ENCODE measurements at places on chromosomes 2 and 18. TPM values are rescaled to one million over a fixed set of nuclear protein-coding genes. Genes with fewer than 3 reads are reported as not detected.

DNA sequence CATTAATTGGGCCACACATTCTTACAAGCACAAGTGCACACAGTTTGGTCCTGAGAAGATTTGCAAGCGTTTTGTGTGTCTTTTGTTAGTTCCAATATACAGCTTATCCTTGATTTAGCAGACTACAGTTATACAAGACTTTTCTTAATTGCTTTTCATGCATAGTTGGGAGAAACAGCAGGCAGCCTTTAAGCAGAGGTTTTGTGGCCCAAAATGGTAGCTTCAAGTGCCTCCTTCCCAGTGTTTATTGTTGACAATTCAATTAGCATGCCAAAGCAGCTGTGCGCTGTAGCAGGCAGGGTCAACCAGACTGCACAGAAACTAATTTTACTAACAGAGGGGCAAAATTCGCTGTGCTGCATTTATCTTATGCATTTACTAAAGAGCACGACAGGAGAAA is 47.5 kb downstream of the FRZB start:
- no peaks in the 10 kb centered on the region for H3K4me1 ChIP-seq
- H3K27ac ChIP-seq, result no peak overlapping the region
- H3K36me3 ChIP-seq, result no peaks in the 10 kb centered on the region
- H3K4me3 ChIP-seq, result no peak overlapping the region
- no peaks in the 10 kb centered on the region for H3K27me3 ChIP-seq
- DNase-seq, result no peak

GRCh38 chr2:27492557-27492956 is 2.4 kb downstream of the FNDC4 start:
- peaks cover 17% of the 10 kb centered on the region for H3K4me1 ChIP-seq
- DNase-seq, result no peak
- no peak overlapping the region for H3K4me3 ChIP-seq
- H3K27me3 ChIP-seq, result peaks cover 21% of the 10 kb centered on the region
- peaks cover 5% of the 10 kb centered on the region for H3K36me3 ChIP-seq
- H3K27ac ChIP-seq, result no peak overlapping the region

GRCh38 chr2:128036748-128037607 is 9.1 kb upstream of the SAP130 start:
- no peak overlapping the region for H3K27ac ChIP-seq
- DNase-seq, result no peak
- H3K4me1 ChIP-seq, result no peaks in the 10 kb centered on the region
- H3K27me3 ChIP-seq, result peaks cover 14% of the 10 kb centered on the region
- H3K36me3 ChIP-seq, result peaks cover 6% of the 10 kb centered on the region

- H3K4me3 ChIP-seq, result no peak overlapping the region
- H3K27me3 ChIP-seq, result no peaks in the 10 kb centered on the region
- no peaks in the 10 kb centered on the region for H3K36me3 ChIP-seq
- no peak overlapping the region for H3K27ac ChIP-seq
Observed at GRCh38 chr2:19643117-19643518, 258.7 kb downstream of the TTC32 start.

GRCh38 chr2:100011272-100011731 is 131.1 kb downstream of the AFF3 start:
- peaks cover 20% of the 10 kb centered on the region for H3K4me1 ChIP-seq
- DNase-seq, result peak; percentile 19
- H3K4me3 ChIP-seq, result no peak overlapping the region
- no peak overlapping the region for H3K27ac ChIP-seq

- H3K27me3 ChIP-seq, result no peaks in the 10 kb centered on the region
- peaks cover 5% of the 10 kb centered on the region for H3K4me1 ChIP-seq
- H3K36me3 ChIP-seq, result no peaks in the 10 kb centered on the region
- no peak overlapping the region for H3K27ac ChIP-seq
- no peak for DNase-seq
Observed at GRCh38 chr2:28457237-28457636, 38.6 kb upstream of the PLB1 start.

- no peak overlapping the region for H3K27ac ChIP-seq
- no peak for DNase-seq
- H3K36me3 ChIP-seq, result no peaks in the 10 kb centered on the region
- peaks cover 9% of the 10 kb centered on the region for H3K4me1 ChIP-seq
Observed at GRCh38 chr2:1173528-1173927, 222.9 kb downstream of the SNTG2 start.

DNA sequence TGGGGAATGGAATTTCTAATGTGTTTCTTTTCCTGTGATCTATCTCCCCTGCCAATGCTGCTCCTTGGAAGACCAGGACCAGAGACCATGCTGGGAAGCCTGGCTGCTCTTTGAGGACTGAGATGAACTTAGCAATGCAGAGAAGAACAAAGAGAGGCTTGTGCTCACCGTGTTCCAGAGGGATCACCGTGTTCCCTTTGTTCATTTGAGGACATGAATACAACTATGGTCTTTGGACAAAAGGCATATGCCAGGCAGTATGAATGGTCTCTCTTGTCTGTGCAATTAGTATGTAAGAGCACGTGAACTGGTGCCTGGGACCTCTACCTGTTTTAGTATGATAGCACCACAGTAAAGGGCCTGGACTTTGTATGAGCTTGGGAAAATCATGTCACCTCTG is 139.9 kb downstream of the TDRD15 start:
- no peaks in the 10 kb centered on the region for H3K4me1 ChIP-seq
- H3K36me3 ChIP-seq, result no peaks in the 10 kb centered on the region
- H3K4me3 ChIP-seq, result no peak overlapping the region
- DNase-seq, result no peak
- no peak overlapping the region for H3K27ac ChIP-seq
- peaks cover 27% of the 10 kb centered on the region for H3K27me3 ChIP-seq

GRCh38 chr2:42856106-42856860 is 63.9 kb upstream of the HAAO start:
- no peak overlapping the region for H3K27ac ChIP-seq
- H3K4me1 ChIP-seq, result peaks cover 17% of the 10 kb centered on the region
- H3K36me3 ChIP-seq, result no peaks in the 10 kb centered on the region
- H3K27me3 ChIP-seq, result no peaks in the 10 kb centered on the region

GRCh38 chr18:49460976-49461601 is 644 bp upstream of the DYM start:
- peaks cover 25% of the 10 kb centered on the region for H3K4me1 ChIP-seq
- peak overlapping the region; percentile 96 for H3K27ac ChIP-seq
- DNase-seq, result peak; percentile 49
- H3K27me3 ChIP-seq, result no peaks in the 10 kb centered on the region
- no peaks in the 10 kb centered on the region for H3K36me3 ChIP-seq

DNA sequence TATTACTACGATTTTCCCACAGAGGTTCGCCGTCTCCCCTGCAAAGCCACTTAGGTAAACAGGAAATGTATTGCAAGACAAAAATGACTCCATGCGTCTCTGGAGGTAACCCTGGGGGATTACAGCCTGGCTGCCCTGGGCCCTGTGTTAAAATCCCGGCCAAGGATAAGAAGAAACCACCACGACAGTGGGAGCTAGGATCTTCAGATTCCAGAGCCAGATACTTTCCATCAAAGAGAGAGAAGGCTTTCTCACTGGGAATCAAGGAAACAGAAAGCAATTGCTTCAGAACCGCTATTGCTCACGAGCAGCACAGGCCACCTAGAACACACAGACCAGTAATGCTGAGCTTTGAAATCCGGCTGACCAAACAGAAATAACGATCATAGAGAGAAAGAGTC is 97.9 kb upstream of the ZNF516 start:
- no peak for DNase-seq
- H3K27ac ChIP-seq, result no peak overlapping the region
- peaks cover 6% of the 10 kb centered on the region for H3K4me1 ChIP-seq

DNA sequence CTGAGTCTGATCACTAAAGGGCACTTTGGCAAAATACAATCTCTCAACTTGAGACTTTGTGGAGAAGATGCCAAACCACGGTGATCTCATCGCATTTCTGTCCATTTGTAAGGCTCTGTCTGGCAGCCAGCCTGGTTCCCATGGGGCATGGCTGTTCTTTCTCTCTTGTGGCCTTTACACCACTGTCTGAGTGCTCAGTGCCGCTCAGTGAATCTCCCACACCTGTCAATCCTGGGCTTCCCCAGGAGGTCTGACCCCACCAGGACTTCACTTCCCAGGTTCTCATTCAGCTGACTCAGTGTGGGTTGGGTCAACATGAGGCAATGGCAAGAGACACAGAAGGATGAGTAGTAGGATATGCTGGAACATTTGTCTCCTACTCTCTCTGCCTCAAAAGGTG is 96.8 kb upstream of the TRIB2 start:
- no peak overlapping the region for H3K27ac ChIP-seq
- H3K36me3 ChIP-seq, result no peaks in the 10 kb centered on the region

- H3K4me3 ChIP-seq, result no peak overlapping the region
- no peaks in the 10 kb centered on the region for H3K4me1 ChIP-seq
- H3K36me3 ChIP-seq, result no peaks in the 10 kb centered on the region
- no peak overlapping the region for H3K27ac ChIP-seq
Observed at GRCh38 chr18:33924576-33924975, 300.1 kb downstream of the NOL4 start.

- peaks cover 14% of the 10 kb centered on the region for H3K4me1 ChIP-seq
- H3K4me3 ChIP-seq, result no peak overlapping the region
- no peaks in the 10 kb centered on the region for H3K27me3 ChIP-seq
Observed at GRCh38 chr2:9535177-9535576, 20.5 kb downstream of the ADAM17 start.

- H3K4me3 ChIP-seq, result no peak overlapping the region
- no peak for DNase-seq
- no peak overlapping the region for H3K27ac ChIP-seq
- H3K4me1 ChIP-seq, result no peaks in the 10 kb centered on the region
- H3K36me3 ChIP-seq, result peaks cover 5% of the 10 kb centered on the region
Observed at GRCh38 chr2:142280831-142281230, 150.0 kb upstream of the LRP1B start.

DNA sequence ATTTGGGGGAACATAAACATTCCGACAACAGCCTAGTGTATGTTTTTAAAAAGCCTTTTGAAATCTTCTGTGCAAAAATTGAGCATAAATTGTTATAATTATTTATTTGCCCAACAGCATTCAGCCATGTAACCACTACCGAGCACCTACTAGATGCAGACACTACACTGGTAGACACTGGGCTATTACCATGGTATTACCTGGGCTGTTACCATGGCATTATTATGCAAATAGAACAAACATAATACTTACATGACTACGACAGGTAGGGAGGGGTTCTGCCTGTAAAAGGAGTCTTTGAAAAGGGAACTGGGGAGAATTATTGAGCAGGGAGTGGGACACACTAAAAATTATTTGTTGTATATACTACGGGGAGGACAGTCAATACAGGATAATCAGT is 116.4 kb downstream of the MREG start:
- no peak for DNase-seq
- no peaks in the 10 kb centered on the region for H3K27me3 ChIP-seq
- no peak overlapping the region for H3K27ac ChIP-seq
- no peaks in the 10 kb centered on the region for H3K36me3 ChIP-seq

- H3K4me1 ChIP-seq, result no peaks in the 10 kb centered on the region
- no peak overlapping the region for H3K4me3 ChIP-seq
- no peaks in the 10 kb centered on the region for H3K27me3 ChIP-seq
- H3K36me3 ChIP-seq, result no peaks in the 10 kb centered on the region
Observed at GRCh38 chr18:72783530-72783929, 84.3 kb downstream of the NETO1 start.

GRCh38 chr2:34652636-34653035 is 1053.5 kb upstream of the FAM98A start:
- H3K36me3 ChIP-seq, result no peaks in the 10 kb centered on the region
- peak; percentile 33 for DNase-seq
- no peak overlapping the region for H3K4me3 ChIP-seq
- no peak overlapping the region for H3K27ac ChIP-seq

DNA sequence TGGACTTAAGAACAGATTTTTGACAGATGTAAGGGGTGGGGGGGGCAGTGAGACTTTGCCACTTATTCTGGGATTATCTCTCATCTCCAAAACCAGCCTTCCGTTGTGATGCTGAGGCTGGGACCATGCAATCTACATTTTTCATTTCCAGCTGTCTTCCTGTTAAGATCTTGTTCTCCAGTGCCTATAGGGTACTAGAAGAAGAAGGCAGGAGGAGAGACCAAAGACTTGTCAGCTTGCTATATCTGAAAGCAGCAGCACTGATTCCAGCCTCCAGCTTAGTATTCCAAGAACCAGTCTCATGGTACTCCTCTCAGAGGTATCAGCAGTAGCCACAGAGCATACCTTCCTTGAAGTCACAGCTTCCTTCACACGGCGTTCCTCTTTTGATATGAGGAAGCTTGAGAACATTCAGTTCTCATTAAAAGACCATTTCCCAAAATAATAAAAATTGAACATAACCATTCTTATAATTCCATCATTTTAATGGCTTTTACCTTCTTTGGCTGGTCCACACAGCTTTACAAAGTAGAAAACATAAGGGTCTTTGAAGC is 49.8 kb downstream of the USP34 start:
- peaks cover 22% of the 10 kb centered on the region for H3K4me1 ChIP-seq
- DNase-seq, result no peak
- H3K4me3 ChIP-seq, result no peak overlapping the region
- no peak overlapping the region for H3K27ac ChIP-seq
- H3K36me3 ChIP-seq, result peaks cover 15% of the 10 kb centered on the region

DNA sequence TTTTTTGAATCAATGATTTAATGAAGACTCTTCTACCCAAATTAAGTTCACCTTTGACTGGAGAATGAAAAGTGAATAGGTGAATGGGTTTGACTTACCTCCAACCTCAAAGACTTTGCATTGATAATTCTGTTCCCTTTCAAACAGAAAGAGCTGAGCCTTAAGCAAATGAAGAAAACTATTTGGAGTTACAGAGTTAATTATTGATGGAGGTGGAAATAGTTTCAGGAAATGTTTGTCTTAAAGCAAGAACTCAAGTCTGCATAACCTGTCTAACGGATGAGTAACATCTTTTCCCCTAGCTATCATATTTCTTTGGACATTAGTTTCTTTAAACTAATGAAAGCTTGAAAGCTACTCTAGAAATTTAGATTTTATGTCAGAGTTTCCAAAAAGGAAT is 166.5 kb downstream of the CERS6 start:
- H3K36me3 ChIP-seq, result peaks cover 7% of the 10 kb centered on the region
- no peak overlapping the region for H3K27ac ChIP-seq
- no peak overlapping the region for H3K4me3 ChIP-seq
- H3K4me1 ChIP-seq, result no peaks in the 10 kb centered on the region
- DNase-seq, result no peak
- H3K27me3 ChIP-seq, result no peaks in the 10 kb centered on the region

DNA sequence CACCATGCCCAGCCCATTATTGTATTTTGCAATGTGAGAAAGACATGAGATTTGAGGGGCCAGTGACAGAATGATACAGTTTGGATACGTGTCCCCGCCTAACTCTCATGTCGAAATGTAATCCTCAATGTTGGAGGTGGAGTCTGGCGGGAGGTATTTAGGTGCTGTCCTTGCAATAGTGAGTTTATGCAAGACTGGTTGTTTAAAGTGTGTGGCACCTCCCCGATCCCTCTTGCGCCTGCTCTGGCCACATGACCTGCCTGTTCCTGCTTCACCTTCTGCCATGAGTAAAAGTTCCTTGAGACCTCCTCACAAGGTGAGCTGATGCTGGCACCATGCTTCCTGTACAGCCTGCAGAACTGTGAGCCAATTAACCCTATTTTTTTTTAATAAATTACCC is 16.6 kb downstream of the CNDP1 start:
- peaks cover 10% of the 10 kb centered on the region for H3K4me1 ChIP-seq
- H3K27me3 ChIP-seq, result peaks cover 28% of the 10 kb centered on the region
- no peak overlapping the region for H3K4me3 ChIP-seq
- H3K36me3 ChIP-seq, result no peaks in the 10 kb centered on the region
- no peak for DNase-seq

Gene RNF125
- total RNA-seq, result 3.5 TPM

Gene OTOS
- not detected for total RNA-seq

Gene SMCHD1
- total RNA-seq, result 50.7 TPM

Gene C2orf80
- total RNA-seq, result not detected

Gene ZNF397
- total RNA-seq, result 26.5 TPM

Gene CNGA3
- total RNA-seq, result not detected

Gene VAMP8
- total RNA-seq, result 49.9 TPM

Data from MCF 10A (cell line).